ENCODE measurements at places on chromosomes 6 and 20.

GRCh38 chr20:44702776-44703175, 12.4 kb upstream of the CCN5 start:
- no peak for DNase-seq

DNA sequence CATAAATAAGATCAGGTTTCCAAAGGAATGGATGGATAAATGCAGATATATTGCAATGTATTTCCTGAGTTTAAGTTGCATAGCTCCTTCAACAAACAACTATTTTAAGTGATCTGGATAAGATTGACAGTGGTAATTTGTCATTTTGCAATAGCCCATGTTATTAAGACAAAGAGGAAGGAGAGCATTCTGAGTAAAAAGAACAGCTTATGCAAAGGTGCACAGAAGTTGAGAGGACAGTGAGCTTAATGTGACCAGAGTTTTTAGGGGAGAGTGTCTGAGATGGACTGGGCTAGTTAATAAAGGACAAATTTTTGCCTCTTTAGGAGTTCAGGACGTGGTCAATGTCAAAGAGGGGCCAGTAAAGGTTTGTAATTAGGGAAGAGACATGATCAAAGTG, 48.8 kb upstream of the FBXO30 start:
- DNase-seq, result no peak

GRCh38 chr6:157670466-157671186, 152.4 kb upstream of the SNX9 start:
- DNase-seq, result no peak

DNA sequence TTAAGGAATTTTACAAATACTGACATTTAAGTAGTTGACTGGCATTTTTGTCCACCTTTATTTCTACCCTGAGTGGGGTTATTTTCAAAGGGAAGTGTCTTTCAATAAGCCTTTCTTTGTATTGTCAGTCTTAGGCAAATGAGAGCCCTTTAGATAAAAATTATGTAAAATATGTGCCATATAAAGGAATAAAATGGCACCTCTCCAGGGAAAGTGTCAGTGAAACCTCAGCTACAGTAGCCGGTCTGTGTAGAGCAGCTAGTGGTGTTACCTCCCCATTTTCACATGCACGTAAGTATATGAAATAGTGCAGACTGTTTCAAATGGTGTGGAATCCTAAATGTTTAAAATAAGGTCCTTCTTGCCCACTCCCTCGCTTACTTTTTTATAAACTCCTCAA, 5.0 kb downstream of the FAM217B start:
- DNase-seq, result no peak

DNA sequence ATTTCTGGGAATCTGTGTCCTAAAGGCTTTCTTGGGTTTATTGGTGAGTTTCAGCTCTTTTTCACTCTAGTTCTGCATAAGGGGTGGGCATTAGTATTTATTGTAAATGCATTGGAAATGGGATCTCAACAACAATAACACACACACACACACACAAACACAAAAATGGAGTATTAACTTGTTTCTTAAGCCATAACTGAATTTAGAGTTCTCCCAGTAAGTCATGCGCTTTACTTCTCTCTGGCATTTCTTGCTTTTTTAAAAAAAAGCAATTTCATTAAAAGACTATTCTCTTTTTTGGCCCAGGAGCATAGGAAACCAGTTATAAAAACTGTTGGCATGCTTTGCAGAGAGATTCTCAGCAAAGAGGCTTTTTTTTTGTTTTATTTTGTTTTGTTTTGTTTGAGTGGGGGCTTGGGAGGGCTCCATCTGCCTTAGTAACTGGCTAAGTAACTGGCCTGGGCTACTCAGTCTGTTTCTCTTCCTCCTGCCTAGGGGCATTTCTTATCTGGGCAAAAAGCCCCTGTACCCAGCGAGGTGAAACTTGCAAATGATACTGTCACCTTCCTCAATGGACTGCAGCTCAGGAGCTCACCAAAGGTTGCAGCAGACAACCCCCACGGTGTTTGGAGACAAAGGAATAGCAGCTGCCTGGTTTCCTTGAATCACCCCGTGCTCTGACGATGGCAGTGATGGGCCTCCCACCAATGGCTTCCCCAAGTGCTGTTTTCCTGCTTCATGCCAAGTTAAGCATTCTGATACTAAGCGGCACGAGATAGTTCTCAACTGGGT, 128.5 kb downstream of the BCAS1 start:
- DNase-seq, result no peak

GRCh38 chr6:90049295-90049694, 155.0 kb downstream of the GJA10 start:
- DNase-seq, result no peak

Measured in activated naive CD4-positive, alpha-beta T cell treated with Interleukin-2 at 50 U/mL for 16 hours (primary cell).